ENCODE measurements at places on chromosomes 16 and 17. TPM values are rescaled to one million over a fixed set of nuclear protein-coding genes. Genes with fewer than 3 reads are reported as not detected.
A peak's percentile ranks its signal among the peaks of the same experiment; 100 is the strongest.

GRCh38 chr17:77011173-77012011 is 129.4 kb upstream of the SEC14L1 start:
- DNase-seq: peak; percentile 87

DNA sequence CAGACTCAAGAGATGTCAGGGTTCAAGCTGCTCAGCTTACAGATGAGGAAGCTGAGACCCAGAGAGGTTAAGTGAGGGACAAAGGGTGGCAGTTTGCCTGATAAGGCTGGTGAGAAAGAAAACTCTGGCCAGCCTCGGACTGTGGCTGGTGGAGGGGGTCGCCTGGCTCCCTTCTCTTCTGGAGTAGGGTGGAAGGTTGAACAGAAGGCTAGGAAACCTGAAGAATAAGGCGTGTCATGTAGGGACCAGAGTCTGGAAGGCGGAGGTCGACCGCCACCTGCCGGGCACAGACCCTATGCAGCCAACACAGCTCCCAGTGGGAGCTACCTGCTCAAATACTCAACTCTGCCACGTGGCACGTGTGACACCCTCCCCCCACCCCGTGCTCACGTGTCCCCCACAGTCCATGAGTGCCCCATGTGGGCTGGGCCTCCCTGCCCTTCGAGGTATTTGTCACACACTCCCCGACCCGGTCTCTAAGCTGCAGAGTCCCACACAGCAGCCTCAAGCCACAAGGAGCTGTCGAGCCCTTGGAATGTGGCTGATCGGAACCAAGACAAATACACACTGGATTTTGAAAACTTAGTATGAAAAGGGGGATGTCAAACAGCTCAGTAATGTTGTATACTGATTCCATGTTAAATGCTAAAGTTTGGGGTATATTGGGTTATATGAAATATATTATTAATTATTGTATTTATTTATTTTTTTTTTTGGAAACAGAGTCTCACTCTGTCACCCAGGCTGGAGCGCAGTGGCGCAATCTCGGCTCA is 11.8 kb downstream of the HID1 start:
- peak; percentile 93 for DNase-seq

DNA sequence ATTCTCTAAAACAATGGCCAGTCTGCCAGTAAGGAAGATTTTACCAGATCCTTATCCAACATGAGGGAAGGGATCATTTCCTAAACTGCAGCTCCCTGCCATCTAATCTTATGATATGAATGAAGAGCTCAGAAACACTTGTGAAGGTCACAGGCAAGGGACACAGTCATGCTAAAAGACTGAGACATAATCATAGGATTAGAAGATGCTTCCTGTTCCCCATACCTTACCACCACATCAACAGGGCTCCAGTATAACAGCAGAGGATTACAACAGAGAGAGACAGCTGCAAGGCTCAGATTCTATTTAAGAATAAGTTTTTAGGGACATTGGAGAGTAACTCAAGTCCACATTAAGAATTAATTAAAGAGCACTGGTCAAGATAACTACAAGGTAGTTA is 93.3 kb downstream of the BRIP1 start:
- DNase-seq: no peak

DNA sequence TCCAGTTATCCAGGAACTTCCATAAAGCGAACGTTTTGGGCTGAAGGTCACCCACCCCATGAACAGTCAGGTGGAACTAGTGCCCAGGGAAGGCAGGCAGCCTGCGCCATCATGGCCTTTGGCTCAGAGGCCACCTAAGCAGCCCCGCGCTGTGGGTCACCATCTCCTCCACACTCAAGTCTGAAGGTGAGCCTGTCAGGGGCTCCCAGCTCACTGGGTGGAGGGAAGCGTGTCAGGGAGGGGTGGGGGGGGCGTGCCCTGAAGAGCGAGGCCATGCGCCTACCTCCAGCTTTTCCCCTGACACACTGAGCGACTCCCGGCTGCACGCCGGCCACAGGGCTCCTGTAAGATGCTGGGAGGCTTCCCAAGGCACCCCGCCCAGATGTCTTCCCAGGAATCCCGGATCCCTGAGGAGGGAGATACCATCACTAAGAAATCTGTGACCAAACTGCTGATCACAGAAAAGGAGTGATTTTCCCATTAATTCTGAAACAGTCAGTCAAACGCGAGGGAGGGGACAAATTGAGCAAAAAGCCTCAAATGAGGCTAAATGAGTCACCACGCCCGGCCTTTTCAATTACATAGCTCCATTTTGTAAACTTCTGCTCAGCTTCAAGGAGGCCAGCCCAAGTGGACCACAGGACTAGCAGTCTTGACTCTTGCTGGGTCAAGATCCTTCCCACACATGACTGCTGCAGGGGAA is 26.5 kb upstream of the SLC25A19 start:
- no peak for DNase-seq

DNA sequence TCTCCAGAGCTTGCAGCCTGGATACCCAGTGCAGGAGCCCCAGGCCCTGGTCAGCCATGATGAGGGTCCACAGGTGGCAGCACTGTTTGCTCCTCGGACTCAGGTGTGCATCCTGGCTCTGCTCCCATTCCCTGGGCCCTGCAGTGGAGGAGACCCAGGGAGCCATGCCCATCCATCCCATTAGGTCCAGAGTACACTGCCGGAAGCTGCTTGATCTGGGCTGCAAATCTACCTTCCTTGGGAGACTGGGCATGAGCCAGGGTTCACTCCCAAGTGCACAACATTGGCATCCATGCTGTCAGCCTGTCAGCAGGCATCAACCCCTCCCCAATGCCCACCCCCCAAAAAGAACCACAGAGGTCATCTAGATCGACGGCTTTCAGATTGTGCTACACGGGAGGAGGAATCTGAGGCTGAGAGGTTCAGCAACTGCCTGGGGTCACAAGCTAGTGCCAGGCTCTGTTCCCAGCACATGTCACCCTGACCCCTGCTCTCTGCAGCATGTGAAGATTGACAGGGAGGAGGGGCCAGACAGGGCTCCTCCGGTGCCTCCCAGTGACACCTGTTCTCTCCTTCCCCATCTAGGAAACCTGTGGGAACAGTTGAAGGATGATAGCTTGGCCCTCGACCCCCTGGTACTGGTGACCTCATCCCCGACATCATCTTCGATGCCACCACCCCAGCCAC is 15.7 kb downstream of the UNC119 start:
- no peak for DNase-seq

DNA sequence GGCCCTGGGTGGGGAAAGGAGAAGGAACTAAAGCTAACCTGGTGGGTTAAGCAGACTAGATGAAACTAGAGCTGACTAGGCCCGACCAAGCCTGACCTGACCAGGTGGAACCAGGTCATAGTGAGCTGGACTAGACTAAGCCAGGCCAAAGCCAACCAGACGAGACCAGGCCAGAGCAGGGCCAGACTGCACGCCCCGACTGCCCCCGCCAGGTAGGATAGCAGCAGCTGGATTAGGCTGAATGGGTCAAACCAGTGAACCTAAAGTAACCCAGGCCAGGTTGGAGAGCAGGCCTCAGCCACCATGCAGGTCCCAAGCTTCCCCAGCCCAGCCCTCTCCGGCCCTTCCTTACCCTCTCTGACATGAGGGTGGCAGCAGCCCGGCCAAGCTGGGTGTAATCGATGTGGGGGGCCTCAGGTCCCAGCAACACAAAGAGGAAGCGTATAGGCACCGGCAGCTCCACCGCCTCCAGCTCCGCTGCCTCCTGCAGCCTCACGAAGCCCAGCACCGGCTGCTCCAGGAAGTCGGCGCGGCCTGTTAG is 9.1 kb downstream of the SLC4A1 start:
- DNase-seq: no peak

DNA sequence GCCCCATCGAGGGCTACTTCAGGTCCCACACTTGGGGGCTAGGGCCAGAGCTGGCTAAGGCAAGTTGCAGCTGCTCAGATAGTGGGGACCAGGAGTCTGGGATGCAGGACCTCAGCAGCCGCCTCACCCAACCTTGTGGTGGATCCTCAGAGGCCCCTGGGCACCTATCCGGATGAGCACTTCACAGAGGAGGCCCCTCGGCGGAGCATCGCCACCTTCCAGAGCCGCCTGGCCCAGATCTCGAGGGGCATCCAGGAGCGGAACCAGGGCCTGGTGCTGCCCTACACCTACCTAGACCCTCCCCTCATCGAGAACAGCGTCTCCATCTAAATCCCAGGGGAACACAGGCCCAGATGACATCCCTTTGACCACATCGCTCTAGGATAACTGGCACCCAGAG is 9.4 kb downstream of the ALOX15B start:
- no peak for DNase-seq

DNA sequence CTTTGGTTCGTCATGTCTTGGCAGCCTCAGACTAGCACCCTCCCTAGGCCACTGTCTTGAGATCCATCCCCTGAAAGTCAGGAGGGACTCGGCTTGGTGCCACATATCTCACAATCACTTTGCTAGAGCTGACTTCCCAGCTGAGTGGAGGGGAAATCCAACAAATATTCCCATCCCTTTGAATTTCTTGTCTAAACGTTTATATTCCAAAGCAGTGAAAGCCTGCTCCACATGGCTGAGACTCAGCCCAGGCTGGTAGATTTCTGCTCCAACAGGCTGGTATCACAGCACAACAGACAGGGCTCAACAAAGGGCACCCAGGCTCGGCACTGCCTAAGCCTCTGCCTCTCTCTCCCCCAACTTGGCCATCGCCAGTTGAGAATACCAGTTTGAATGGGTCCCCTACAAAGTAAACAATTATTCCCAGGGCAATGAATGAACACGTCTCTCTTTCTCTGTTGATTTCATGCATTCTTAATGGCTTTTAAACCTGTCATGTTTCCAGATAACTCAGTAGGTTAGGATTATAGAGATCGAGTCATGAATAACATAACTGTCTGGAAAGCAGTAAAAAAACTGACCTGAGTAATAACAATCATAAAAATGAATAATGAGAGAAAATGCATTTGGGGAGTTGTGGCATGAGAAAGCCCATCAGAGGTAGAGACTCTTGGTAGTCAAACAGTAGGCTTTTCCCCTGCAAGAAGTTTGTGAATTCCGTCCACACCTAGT is 1.0 kb downstream of the KRT13 start:
- no peak for DNase-seq

GRCh38 chr17:81294512-81295030 is 536 bp downstream of the SLC38A10 start:
- DNase-seq: peak; percentile 67

DNA sequence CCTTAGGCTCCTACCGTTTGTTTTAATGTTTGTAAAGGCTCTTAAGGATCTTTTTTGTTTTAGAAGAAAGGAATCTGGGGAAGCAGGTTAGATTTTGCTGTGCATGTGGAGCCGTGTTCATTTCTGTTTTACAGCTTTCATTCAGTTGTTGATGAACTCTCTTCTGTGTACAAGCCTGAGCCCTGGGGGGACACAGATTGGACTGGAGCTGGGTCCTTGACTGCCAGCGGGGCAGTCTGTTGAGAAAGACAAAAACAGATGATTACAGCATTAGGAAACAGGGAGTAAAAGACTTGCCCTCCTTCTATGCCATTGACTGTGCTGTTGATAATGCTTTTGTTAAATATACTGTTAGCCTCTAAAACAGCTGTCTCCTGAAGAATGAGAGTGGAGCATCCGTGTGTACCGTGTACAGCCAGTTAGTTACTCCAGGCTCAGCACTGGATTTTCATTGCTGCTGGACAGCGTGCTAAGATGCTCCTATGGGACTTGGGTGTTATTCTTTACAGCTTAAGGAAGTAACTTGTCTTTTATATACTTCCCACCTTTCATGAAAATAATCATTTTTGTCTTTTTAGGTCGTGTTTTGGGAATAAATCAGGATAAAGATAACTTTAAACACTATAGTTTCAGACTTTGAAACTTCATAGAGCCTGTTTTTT is 3.2 kb downstream of the MAP1LC3B start:
- no peak for DNase-seq

- no peak for DNase-seq
Measured at GRCh38 chr17:79740413-79740812, 9.7 kb downstream of the ENPP7 start.

GRCh38 chr17:343211-343610 is 9.4 kb downstream of the RPH3AL start:
- no peak for DNase-seq

DNA sequence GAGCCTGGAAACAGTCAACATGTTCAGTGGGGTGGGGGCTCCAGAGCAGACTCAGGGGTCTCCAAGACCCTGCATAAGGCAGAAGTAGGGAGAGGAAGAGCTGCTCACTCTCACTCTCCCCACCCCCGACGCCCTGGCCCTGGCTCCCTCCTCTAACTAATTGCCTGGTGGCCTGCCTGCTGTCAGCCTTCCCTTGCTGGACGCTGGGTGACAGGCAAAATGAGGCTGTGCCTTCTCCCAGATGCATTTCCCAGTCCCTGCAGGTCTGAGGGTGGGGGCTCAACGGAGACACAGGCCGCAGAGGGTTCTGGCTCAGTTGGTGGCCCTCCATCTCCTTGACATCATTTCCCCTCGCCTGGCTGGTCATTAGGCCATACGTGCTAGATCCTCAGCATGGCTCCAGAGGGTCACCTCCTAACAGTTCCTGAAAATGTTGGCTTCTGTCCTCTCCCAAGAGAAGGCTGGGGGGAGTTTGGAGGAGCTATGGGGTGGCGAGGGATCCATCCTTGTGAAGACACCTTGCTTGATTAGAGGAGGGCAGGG is 1.4 kb downstream of the FMNL1 start:
- no peak for DNase-seq

DNA sequence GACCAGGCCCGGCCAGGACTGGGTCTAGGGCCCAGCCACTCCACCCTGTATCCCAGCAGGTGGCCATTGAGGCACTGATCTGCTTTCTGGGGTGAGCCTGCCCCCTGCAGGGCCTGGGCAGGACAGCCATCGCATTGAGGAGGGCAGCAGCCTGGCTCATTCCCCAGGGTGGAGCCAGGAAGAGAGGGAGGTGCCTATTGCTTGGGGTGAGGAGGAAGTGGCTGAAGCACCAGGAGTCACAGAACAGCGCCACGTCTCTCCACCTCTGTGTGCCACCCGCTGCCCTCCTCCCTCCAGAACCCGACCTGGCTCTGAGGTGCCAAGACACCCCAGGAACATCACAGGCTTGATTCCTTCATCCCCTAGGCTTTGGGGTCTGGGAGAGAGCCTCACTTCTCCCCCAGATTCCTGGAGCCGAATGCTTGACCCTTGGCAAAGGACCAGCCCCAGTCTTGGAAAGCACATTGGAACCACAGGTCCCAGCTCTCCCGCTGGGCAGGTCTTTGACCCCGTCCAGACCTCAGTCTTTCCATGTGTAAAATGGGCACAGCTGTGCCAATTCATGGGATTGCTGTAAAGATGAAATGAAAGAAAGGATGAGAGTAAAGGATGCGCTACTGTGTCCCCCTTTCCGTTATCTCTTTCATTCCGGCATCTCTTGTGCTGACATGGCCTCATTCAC is 7.2 kb upstream of the KRT36 start:
- DNase-seq: peak; percentile 93

- DNase-seq: peak; percentile 31
Measured at GRCh38 chr16:68776821-68777485, 39.9 kb downstream of the CDH1 start.

GRCh38 chr17:39639566-39640458 is 2.9 kb downstream of the STARD3 start:
- DNase-seq: no peak

- no peak for DNase-seq
Measured at GRCh38 chr17:7295230-7296180, 1.1 kb upstream of the YBX2 start.

Gene PPY
- total RNA-seq: not detected

Gene NOL3
- total RNA-seq: 1.8 TPM

Gene ROGDI
- 28.4 TPM for total RNA-seq

Gene MSL1
- 48.6 TPM for total RNA-seq
